ENCODE measurements at places on chromosomes 1 and 21.

- no peak for DNase-seq
Measured at GRCh38 chr1:219114014-219114413, 59.7 kb upstream of the LYPLAL1 start.

DNA sequence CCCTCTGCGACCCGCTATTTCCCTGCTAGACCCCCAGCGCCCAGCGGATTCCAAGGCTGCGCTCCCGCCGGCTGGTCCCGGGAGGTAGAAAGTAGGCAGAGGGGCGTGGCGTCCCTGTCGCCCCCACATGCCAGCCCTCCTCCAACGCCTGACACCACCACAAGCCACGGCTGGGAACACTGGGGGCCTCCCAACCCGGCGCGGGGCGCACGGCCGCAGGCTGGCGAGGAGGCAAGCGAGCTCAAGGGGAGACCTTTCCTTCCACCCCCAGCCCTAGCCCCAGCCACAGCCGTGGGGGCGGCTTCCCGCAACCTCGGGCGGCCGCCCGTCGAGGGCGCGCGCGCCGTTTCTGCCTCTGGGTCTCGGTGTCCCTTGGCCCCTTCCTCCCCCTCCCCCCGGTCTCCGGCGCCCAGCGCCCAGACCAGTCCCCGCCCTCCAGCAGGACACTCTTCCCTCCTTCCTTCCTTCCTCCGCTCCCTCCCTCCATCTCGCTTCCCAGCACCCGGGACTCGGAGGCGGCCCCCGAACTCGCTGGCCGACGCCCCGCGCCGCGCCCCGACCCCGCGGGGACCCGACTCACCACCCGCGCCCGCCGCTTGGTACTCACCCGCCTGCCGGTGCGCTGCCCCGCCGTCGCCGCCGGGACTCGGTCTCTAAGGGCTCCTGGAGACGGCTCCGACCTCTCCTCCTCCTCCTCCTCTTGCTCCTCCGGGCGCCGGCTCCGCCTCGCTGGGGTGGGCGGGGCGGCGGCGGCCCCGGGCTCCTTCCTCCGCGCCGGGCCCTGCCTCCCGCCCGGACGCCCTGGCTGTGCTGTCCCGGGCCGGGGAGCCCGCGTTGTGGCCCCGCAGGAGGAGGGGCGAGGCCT, at the start of gene GNG12:
Gene GNG12, minus strand, starts transcription at position 731 of the 865 bp plus-strand sequence. CDS start 125,781 bp downstream, outside the sequence.
- DNase-seq: no peak

GRCh38 chr1:67662884-67663283, 22.1 kb upstream of the GADD45A start:
- DNase-seq: no peak

DNA sequence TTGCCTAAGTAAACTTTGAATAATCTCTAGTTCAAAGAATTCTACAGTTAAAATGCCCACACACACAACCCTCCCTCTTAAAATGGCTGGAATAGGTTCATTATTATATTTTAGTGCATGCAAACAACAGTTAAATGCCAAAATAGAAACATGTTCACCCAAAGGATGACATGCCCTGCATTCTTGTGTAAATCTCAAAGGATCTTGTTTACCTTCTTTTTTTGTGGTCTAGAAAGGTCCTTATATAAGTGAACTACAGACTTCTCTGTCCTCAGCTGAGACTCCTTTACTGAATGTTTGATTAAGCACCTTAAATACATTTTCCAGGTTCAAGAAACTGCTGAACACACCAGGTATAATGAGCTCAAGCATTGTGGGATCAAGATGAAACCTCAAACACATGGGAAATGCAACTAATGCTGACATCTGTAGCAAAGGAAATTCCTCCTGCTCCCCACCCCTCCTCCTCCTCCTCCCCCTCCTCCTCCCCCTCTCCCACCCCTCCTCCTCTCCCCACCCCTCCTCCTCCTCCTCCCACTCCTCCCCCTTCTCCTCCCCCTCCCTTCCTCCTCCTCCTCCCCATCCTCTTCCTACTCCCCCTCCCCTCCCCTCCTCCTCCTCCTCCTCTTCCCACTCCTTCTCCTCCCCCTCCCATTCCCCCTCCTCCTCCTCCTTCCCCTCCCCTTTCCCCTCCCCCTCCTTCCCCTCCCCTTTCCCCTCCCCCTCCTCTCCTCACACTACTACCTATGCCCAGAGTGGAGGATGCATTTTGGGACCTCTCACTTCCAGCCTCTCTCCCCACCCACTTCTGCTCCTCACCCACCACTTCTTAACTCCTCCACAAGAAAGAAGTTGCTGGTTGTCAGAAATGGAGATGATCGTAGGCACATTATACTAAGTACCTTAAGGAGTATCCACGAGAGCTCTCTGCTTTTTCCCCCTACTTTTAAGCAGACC, 233.9 kb downstream of the MRPL39 start:
- DNase-seq: no peak

GRCh38 chr1:118927427-118928187, 60.5 kb downstream of the TBX15 start:
- no peak for DNase-seq

- no peak for DNase-seq
Measured at GRCh38 chr1:228152097-228152917, 2.6 kb downstream of the GJC2 start.

GRCh38 chr1:210535761-210536160, 207.1 kb downstream of the HHAT start:
- DNase-seq: no peak
